Activated T-cell treated with anti-CD3 and anti-CD28 coated beads, Interleukin-2, amount 50 U/mL, for 72 hours (primary cell): ENCODE measurements at places on chromosomes 12 and 14.

- no peak for DNase-seq
Measured at GRCh38 chr12:3725388-3726115, 27.4 kb downstream of the CRACR2A start.

DNA sequence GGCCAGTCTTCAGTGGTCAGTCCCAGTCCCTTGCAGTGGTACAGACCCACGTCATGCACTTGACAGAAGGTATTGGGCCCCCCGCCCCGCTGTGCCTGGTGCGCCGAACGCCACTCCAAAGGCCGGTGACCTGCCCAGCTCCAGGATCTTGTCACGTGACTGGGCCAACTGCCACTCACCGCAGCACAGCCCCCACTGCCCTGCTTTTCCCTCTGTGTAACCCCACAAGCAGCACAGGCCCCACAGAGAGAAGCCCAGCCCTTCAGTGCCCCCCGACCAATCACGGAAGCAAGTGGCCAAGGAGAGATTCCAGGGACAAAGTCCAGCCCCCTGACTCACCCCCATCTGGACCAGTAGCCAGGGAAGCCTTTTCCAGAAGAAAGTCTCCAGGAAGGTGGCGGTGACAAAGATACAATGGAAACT lies 498 bp downstream of the GPR132 start:
- DNase-seq: no peak

GRCh38 chr12:118494776-118495175 lies 118.4 kb downstream of the SUDS3 start:
- no peak for DNase-seq

DNA sequence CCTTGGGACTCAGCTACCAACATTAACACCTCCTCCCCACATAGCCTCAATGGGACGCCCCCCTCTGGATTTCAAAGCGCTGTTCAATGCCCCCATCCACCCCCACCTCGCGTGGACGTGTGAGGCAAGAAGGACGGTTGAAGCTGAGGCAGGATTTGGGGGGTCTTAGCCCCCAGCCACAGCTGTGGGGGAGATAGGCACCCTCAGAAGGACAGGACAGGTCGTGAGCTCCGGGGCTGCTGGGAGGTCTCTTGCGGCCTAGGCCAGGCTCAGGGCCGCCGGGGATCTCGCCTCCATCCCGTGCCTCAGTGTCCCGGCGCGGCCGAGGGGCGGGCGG lies 8.3 kb upstream of the SP7 start:
- DNase-seq: no peak

GRCh38 chr12:65924716-65925115 lies 100.4 kb downstream of the HMGA2 start:
- DNase-seq: no peak

DNA sequence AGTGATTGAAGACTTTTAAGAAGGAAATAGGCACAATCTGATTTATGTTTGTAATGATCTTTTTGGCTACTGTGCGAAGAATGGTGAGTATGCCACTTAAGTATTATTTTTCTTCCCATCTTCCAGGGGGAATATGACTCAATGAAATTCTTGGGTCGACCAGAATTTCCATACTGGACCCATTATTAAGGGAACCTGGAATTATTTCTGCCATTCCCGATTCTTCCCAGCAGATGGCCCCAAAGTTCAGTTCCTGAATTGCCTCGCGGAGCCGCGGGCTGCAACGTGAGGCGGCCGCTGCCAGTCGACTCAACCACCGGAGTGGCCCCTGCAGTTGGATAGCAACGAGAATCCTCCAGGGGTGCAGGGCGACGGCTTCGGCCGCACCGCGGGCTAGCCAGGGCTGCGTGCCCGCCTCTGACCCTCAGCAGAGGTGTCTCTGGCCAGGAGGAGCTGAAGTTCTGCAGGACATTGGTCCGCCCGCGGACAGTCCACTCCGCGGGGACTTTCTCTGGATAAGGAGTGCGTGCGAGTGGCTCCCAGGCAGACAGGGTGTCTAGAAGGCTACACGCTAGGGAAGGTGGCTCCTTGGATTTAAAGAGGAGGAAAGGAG lies 628 bp upstream of the TSHR start:
- peak; percentile 72 for DNase-seq

- no peak for DNase-seq
Measured at GRCh38 chr12:78878459-78878858, 13.9 kb downstream of the SYT1 start.

DNA sequence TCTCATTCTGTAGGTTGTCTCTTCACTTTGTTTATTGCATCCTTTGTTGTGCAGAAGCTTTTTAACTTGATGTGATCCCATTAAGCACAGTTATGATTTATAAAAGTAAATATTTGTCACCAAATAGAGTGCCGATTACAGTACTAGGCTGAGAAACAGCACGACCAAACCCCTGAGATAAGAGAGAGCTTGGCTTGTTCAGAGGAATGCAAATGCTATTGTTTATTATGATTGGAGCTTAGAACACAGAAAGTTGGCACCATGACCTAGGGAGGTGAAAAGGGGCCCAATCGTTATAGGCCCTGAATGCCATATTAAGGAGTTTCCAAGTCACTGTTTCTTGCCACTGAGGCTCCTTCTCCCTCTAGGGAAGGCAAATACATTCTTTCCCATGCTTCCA lies 214.9 kb downstream of the KITLG start:
- no peak for DNase-seq

- no peak for DNase-seq
Measured at GRCh38 chr12:65596514-65597091, 227.7 kb upstream of the HMGA2 start.

DNA sequence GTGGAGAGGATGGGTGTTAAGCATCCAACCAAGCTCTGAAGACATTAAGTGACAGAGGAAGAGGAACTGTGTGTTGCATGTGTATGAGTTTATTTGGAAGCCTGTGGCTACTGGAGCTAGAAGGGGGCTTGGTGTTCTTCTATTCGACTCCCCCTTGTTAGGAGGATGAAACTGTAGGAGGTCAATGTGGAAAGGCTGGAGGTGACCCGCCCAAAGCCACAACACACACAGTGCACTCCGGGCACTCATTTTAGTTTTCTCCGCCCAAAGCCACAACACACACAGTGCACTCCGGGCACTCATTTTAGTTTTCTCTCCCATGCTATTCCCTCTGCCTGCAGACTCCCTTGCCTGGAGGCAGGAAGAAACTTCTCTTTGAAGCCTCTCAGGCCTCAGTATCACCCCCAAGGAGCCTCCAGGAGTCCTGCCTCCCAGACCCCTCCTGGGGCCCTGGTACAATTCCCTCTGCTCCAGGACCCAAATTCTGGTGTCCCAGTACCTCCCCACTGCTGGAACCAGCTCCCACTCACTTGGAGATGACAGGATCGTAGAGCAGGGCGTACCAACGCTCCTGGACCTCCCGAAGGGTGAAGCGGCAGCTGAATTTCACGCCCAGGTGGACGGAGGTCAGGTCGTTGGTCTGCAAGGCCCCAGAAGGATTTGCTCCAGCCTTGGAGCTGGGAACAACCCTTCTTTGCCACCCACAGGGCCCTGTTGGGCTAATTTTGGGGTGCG lies 3.8 kb downstream of the MCRS1 start:
- no peak for DNase-seq

DNA sequence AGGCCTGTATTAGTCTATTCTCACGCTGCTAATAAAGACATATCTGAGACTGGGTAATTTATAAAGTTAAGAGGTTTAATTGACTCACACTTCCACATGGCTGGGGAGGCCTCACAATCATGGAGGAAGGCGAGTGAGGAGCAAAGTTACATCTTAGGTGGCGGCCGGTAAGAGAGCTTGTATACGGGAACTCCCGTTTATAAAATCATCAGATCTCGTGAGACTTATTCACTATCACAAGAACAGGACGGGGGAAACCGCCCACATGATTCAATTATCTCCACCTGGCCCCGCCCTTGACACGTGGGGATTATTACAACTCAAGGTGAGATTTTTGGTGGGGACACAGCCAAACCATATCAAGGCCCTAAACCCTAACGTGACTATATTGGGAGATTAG lies 110.1 kb downstream of the LLPH start:
- no peak for DNase-seq

GRCh38 chr14:64569138-64569631 lies 19.4 kb downstream of the PPP1R36 start:
- no peak for DNase-seq

- DNase-seq: no peak
Measured at GRCh38 chr12:93229494-93230325, 148.0 kb upstream of the NUDT4 start.

DNA sequence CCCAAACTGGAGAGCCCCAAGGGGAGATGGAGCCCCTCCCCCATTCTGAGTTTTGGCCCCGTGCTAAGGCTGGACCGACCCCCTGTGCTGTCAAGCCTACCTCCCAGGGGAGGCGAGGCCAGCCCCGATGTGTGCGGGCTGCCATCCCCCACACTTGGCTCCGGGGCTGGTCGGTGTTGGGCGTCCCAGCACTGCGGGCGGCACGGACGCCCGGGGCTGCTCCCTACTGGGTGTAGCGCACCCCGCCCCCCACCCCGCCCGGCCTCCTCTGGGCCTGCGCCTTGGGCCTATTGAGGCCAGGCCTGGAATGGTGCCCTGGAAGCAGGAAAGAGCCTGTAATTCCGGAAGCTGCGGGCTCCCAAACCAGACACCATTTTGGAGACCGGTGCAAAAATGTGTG lies 2.6 kb downstream of the DCAF4 start:
- no peak for DNase-seq

DNA sequence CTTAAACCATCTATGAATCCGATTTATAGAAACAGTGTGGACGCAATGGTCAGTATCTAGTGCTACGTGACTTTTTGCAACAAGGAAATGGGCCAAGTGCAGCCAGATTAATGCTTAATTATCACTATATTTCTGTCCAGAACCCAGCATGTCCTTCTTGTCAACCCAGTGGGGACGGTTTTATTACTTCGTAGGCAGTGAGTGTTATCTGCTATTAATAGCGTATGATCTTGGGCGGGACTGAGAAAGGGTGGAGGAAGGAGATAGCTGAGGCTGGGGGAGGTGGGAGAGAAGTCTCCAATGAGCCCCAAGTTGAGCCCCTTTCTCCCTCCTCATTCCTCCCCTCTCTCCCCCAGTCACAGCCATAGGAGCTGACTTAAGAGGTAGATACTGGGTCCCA lies 59.7 kb upstream of the FAM222A start:
- DNase-seq: no peak

DNA sequence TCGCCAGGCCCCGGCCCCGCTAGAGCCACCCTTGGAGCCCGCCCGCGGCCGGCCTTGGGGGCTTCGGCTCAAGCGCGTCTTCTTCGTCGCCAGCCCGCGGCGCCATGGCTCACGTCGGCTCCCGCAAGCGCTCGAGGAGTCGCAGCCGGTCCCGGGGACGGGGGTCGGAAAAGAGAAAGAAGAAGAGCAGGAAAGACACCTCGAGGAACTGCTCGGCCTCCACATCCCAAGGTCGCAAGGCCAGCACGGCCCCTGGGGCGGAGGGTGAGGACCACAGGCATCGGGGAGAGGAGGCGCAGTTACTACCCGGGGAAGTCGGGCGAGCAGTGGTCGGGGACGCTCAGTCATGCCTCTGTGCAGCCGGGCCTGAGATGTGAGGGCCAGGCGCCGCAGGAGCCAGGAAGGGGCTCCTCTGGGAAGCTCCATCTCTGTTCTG lies 573 bp downstream of the ARL6IP4 start:
- DNase-seq: peak; percentile 34

DNA sequence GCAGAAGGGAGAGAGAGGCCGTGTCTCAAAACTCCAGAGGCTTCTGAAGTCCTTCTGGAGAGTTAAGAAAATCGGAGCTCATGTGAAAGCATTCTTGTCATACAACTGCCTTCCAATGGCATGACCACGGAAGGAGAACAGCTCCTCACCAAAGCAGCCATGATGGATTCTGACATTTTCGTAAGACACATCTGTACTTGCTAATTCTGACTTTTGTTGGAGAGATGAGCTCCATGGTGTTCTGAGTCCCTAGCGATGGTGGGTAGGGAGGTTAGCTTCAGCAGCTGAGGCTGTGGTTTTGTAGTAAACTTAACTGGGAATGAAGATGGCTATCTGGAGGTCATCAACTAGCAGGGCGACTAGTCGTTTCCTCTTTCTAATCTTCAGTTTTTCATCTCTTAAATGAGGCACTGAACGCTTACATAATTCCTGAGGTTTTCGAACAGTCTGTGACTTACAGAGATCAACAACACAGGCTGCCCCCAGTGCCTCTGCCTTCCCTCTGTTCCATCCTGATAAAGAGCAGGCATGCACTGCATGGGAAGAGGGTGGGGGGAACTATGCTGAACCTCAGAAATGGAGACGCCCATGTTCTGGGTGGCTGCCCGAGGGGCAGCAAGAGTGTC lies 28.6 kb upstream of the DICER1 start:
- no peak for DNase-seq

- DNase-seq: no peak
Measured at GRCh38 chr12:51836827-51837173, 11.7 kb downstream of the FIGNL2 start.
